AG04450 (cell line): ENCODE measurements at places on chromosomes 5 and 9.

DNA sequence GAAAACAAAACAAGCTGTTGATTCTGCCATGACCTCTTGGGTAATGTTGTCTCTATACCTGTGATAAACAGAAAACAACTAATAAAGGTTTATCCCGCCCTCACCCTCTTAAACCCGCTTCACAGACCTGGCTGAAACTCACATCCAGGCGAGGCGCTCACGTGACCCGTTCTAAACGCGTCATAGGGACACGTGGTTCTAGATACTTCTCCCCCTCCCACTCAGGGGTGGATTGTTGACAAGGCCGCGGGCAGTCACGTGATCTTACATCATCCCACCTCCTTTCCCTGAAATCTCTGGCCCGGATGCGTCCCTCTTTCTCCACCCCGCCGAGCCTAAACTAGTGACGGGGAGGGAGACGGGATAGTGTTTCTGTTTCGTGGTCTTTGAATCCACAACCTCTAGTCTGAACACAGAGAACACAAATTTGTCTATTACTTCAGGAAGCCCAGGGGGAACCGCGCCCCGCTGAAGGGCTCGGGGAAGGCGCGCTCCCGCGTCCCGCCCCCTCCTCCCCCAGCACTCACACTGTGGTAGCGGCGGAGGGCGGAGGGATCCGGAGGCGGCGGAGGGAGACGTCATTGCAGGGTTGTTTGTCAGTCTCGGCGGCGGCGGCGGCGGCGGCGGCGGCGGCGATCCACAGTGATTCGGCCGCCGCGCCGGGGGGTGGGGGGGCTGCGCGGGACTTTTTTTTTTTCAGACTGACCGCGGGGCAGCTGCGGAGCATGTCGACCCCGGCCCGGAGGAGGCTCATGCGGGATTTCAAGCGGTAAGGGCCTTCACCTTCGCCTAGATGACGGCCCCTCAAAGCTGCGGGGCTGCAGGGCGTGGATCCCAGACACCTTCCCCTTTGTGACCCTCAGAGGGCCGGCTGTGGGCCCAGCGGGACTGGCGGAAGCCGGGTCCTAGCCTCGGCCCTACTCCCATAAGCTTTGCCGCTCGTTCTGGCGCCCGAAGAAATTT, at the start of gene UBE2B:
TSS of gene UBE2B (plus strand) at position 699 of the 963 bp plus-strand sequence. CDS start at position 726, 27 bp downstream.
- peak; percentile 100 for DNase-seq

GRCh38 chr9:36158122-36158521, 11.1 kb upstream of the CCIN start:
- no peak for DNase-seq

- DNase-seq, result no peak
Measured at GRCh38 chr9:129335464-129336129, 157.5 kb upstream of the IER5L start.

DNA sequence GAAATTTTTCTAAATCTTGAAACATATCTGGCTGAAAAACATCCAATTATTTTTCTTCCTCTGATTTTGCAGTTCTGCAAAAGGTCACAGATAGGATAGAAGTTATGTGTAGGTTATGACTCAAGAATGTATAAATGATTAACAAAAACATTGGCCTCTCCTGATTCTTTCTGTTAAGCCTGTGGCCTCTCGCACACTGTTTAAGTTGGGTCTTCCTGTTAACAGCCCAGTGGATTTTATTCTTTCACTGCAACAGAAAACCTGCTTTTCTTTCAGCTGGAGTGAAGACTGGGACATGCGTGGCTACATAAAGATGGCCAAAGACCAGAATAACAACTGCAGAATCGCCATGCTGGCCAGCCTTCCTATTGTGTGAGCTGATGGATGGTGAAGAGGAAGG, 17.1 kb upstream of the SPATA31E1 start:
- no peak for DNase-seq
